ENCODE measurements at places on chromosomes 4 and X. TPM values are rescaled to one million over a fixed set of nuclear protein-coding genes. Genes with fewer than 3 reads are reported as not detected.

DNA sequence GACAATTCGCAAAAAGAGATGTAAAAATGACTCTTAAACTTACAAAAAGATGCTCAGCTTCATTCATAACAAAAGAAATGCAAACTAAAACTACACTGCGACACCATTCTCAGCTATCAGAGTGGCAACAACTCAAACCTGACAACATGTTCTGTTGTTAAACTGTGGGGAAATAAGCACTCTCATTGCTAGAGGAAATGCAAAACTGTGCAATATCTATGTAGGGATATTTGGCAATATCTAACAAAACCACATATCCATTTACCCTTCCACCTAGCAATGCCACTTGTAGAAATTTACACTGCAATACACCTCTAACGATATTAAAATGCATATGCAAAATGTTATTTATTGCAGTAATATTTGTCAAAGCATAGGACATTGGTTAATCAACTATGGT is 78.3 kb upstream of the EGFL6 start:
- DNase-seq, result no peak

GRCh38 chr4:61079976-61080375 is 120.2 kb upstream of the ADGRL3 start:
- DNase-seq, result no peak

DNA sequence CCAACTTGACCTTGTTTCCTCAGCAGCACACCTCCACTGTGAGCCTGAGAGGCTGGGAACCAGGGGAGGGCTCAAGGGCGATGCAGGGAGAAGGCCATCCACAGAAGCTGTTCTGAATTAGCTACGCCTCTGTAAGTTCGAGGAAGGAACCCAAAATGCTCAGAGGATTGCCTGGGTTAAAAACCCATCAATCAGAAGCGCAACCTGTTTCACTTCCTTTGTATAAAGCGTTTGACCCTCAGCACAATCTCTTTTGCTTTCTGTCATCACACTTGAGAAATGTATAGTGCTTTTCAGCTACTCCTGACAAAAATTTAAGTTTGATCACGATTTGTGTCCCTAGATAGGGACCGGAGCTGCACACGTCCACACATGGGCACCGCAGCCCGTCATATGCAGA is 48.0 kb upstream of the MAP3K15 start:
- no peak for DNase-seq

DNA sequence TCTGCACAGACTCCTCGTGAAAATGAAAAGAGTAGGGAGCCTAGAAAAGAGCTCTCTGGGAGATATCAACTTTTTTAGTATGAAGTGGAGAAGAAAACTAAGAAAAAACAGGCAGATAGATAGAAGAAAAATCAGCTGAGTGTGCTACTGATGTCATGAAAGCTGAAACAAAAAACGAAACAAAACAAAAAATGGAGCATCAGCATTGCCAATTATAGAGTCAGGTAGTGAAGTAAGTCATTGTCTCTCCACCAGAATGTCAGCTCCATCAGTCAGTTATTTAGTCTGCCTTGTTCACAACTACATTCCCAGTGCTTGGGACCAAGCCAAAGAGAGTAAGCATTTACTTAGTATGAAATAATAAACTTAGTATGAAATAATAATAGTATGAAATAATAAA is 595.1 kb downstream of the STPG2 start:
- DNase-seq, result no peak

GRCh38 chrX:13937370-13938050 is 92.2 kb downstream of the GEMIN8 start:
- no peak for DNase-seq

DNA sequence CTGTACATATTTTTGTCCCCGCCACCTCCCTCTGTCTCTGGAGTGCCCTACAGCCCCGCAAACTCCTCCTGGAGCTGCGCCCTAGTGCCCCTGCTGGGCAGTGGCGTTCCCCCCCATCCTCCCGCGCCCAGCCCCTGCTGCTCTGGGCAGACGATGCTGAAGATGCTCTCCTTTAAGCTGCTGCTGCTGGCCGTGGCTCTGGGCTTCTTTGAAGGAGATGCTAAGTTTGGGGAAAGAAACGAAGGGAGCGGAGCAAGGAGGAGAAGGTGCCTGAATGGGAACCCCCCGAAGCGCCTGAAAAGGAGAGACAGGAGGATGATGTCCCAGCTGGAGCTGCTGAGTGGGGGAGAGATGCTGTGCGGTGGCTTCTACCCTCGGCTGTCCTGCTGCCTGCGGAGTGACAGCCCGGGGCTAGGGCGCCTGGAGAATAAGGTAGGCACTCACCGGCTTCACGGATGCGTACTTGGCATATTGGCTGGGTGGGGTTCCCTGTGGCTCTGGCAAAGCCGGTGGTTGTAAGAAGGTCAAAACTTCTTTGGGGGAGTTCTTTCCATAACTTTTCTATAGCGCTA is 653 bp downstream of the HHIP start:
- DNase-seq, result no peak

DNA sequence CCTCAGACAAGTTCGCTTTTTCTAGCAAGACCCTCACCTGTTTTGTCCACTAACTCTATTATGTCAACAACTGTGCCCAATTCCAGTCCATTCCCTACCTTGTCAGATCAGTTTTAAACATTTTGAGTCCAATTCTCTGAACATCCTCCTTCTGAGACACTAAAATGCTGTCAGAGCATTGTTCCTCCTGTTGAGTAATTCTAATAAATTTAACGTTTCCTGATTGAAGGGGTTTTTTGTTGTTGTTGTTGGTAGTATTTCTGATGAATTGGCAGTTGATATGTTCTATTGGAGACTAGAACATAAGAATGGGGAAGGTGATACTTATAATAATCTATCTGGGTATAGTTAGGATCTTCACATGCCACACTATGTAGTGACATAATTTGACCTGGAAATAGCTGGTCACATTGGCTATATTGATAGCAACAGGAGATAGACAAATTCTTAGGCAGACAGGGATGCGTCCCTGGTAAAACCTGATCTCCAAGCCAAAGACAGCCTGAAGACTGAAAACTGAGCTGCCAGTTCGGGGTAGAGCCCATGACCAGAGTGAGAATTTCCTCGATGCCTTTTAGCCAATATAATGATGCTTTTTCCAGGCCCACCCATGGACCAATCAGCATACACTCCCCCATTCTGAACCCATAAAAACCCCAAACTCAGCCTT is 12.4 kb upstream of the CXCL2 start:
- no peak for DNase-seq

DNA sequence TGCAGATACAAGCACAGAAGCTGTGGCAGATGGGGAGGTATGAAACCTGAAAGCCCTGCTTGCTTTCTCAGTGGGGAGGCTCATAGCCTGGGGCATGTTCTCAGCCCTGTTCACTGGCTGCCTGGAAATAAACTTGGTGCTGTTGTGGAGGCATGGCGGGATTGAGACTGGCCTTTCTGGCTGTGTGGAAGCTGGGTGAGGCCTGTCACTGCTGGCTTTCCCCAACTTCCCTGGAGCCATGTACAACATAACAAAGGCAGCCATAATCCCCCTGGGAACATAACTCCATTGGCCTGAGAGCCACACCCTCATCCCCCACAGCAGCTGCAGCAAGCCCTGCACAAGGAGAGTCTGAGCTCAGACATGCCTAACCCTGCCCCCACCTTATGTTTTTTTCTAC is 237.7 kb upstream of the TLL1 start:
- DNase-seq, result no peak

DNA sequence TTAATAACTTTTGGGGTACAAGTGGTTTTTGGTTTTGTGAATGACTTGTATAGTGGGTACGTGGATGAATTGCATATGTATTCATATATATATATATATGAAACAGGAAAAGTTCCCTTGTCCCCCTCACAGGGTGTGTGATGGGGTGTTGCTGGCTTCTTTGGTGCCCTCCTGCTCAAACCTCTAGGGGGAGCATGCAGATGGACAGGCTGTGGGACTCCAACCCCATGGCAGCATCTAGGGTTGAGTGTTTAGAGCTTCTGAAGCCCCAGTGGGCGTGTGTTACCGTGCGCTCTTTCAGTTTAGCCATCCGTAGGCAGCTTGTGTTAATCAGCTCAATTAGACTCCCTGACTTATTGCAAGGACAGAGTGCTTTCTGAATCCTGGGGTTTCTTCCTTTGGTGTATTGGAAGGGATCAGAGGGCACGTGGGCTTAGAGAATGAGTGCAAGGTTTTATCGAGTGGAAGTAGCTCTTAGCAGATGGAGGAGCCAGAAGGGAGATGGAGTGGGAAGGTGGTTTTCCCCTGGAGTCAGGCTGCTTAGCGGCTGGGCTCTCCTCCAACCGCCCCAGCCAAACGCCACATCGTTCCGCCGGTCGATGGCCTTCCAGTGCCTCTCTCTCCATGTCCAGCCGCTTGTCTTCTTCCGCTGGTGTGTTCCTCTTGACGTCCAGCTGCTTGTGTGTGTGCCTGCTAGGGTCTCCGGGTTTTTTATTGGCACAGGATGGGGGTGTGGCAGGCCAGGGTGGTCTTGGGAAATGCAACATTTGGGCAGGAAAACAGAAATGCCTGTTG is 674.4 kb upstream of the LCORL start:
- DNase-seq, result no peak

CCDC120 gene
- 3.3 TPM for total RNA-seq

IRAK1 gene
- 33.7 TPM for total RNA-seq

ALAS2 gene
- 2.3 TPM for total RNA-seq

ANXA10 gene
- 46.6 TPM for total RNA-seq

S100G gene
- total RNA-seq, result not detected

CFP gene
- total RNA-seq, result 9.1 TPM

AREG gene
- total RNA-seq, result not detected

NHSL2 gene
- 1.2 TPM for total RNA-seq

TMEM35A gene
- not detected for total RNA-seq

Measured in right lobe of liver (tissue), 6 donors.